ENCODE measurements at places on chromosomes 5 and 9.

DNA sequence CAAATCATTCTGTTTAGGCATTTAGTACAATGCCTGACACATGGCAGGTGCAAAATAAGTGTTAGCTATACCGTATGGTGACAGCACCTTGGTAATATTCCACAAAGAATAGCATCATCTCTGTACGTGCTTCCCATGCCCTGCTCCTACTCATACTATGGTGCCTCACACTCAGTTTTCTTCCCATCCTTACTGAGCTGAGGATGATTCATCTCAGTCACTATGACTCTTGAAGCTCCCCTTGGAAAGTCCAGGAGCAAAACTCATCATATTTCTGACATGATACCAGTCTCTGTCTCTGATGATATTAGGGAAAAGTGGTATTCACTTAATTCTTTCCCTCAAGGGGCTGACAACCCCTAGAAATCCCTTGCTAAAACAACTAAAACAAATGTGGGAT lies 423.3 kb downstream of the EFNA5 start:
- DNase-seq: no peak
- no peak overlapping the region for H3K27ac ChIP-seq
- H3K27me3 ChIP-seq: no peaks in the 10 kb centered on the region

DNA sequence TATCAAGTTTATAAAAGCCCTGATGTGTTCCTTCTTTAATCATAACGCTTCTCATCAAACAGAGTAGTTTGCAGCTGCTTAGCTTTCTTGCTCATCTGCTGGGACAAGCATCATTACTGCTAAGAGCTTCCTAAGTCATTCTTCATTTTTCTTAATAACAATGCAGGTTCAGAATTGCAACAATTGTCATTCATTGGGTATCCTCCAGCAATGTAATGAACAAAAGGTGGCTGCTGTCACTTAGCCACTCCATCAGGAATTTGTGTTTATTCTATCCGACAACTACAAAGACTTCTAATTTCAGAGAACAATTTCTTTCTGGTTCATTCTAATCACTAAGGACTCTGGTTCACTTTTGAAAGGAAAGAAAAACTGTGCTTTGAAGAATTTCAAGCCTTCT lies 836.7 kb upstream of the CDH10 start:
- no peak for DNase-seq
- H3K27me3 ChIP-seq: no peaks in the 10 kb centered on the region
- H3K27ac ChIP-seq: no peak overlapping the region
- no peak overlapping the region for H3K4me3 ChIP-seq
- no peaks in the 10 kb centered on the region for H3K4me1 ChIP-seq
- no peaks in the 10 kb centered on the region for H3K36me3 ChIP-seq

DNA sequence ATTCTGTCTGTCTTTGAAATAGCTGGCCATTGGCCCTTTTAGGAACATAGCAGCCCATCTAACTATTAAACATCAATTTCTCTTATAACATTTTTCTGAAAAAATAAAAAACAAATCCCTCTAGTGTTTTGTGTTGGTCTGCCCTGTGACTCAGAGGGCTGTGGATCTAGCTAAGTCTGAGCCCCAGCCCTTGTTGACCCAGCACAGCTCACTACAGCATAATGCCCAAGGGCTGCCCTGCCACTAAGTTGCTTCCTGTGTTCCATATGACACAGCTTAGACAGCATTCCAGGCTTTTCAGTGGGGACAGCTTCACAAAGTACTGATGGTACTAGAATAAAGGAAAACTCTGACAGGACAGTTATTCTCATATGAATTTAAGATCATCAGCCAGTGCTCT lies 136.0 kb downstream of the SCAMP1 start:
- no peak overlapping the region for H3K4me3 ChIP-seq
- peaks cover 14% of the 10 kb centered on the region for H3K4me1 ChIP-seq
- H3K27ac ChIP-seq: no peak overlapping the region
- H3K36me3 ChIP-seq: no peaks in the 10 kb centered on the region
- no peaks in the 10 kb centered on the region for H3K27me3 ChIP-seq

- no peak overlapping the region for H3K4me3 ChIP-seq
- H3K4me1 ChIP-seq: peaks cover 3% of the 10 kb centered on the region
- no peak for DNase-seq
- H3K27ac ChIP-seq: no peak overlapping the region
- no peaks in the 10 kb centered on the region for H3K27me3 ChIP-seq
These were observed 291.3 kb downstream of the FBXL7 start for GRCh38 chr5:15791274-15791673.

DNA sequence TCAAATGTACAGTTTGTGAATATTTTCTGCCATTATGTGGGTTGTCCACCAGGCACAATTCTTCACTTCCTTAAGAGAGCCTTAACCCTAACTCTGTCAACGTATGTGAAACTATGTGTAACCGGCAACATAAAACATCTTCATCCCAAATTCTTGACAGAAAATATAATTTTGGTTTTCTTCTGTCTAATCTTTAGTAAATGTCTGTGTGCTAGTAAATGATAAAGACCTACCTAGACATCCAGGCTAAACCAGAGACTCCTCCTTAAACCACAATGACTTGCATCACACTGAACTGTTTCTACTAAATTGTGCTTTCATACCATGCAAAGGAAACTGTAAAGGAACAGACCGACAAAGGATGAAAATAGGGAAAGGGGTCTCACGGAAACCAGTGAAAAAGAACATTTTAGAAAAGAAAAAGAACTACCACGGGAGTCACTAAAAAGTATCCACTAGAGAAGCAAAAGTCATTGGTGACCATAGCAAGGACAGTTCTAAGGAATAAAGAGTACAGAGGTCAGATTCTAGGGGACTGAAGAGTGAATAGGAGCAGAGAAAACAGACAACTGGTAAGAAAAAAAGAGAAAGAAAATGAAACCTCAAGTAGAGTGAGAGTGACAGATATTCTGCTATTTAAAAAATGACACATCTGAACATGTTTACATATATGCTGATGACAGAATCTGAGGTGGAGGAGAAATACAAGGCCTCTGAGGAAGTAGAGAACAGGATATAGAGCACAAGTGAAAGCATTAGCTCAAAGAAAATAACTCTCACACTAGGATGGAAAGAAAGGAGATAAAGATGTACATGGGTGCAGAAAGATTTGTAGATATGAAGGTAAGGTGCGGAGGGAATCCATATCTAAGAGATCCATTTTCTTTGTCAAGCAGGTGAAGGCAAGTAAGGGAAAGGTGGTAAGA lies 49.4 kb downstream of the FNIP1 start:
- H3K4me1 ChIP-seq: peaks cover 9% of the 10 kb centered on the region
- no peak overlapping the region for H3K4me3 ChIP-seq
- no peak overlapping the region for H3K27ac ChIP-seq
- DNase-seq: no peak
- no peaks in the 10 kb centered on the region for H3K27me3 ChIP-seq

- DNase-seq: no peak
- H3K36me3 ChIP-seq: no peaks in the 10 kb centered on the region
- H3K4me3 ChIP-seq: no peak overlapping the region
- H3K4me1 ChIP-seq: no peaks in the 10 kb centered on the region
These were observed 76.2 kb downstream of the TSPAN17 start for GRCh38 chr5:176723440-176723839.

DNA sequence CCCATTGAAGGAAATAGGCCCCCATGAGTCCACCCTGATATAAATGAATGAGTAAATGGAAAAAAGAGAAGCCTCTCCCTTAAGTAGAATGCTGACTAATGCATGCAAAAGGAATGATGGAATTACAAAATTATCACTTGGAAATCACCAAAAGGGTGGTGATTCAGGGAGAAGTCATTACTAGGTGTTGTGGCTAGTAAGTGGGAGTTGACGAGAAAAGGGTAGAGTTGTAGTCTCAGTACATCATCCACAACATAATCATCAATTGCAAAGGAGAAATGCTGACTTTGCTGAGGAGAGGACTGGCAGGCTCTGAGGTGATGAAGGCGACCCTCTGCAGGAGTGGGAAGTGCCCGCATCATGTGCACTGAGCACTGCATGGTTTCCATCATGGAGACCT lies 201.5 kb upstream of the S1PR3 start:
- no peak for DNase-seq
- no peaks in the 10 kb centered on the region for H3K4me1 ChIP-seq
- H3K27me3 ChIP-seq: no peaks in the 10 kb centered on the region
- H3K27ac ChIP-seq: no peak overlapping the region

DNA sequence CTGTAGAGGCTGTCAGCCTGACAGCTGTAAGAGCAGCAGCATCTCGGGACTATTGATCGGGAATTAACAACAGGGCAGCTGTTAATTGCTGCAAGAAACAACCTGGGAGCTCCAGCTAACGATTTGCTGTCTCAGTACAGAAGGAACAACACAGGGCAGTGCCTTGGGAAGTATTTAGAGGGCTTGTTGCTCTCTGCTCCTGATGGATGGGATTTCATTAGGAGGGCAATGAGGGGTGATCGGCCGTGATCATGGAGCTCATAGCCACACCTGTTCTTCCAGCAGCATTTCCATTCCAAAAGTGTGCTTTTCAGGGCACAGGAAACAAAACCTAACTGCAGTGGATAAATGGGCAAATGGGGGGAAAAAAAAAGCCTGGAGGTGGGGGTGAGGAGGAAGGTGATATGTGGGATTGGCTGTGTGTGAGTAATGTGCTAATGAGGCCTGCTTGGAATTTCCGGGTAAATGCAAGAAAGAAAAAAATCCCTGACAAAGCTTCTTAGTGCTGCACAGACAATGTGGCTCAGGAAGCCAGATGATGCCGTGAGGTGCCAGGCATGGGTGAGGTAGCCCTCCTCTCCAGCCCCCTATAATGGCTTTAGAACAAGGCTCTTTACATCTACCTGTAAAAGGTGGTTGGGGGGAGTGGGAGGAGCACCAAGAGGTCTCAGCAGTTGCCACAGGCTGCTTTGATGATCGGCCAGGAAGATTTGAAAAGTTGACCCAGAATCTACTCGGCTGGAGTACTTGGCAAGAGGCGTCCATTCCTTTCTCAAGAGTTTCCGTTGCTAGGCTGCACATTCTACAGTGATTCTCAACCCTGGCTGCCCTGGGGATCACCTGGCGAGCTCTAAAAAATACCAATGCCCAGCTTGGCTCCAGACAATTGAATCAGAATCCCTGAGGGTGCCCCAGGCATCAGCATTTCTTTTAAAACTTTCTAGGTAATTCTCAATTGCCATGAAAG lies 139.5 kb upstream of the KLF9 start:
- H3K27me3 ChIP-seq: no peaks in the 10 kb centered on the region
- H3K36me3 ChIP-seq: no peaks in the 10 kb centered on the region
- peaks cover 15% of the 10 kb centered on the region for H3K4me1 ChIP-seq
- H3K4me3 ChIP-seq: no peak overlapping the region
- peak; percentile 67 for DNase-seq

- no peak overlapping the region for H3K27ac ChIP-seq
- no peaks in the 10 kb centered on the region for H3K4me1 ChIP-seq
- no peak overlapping the region for H3K4me3 ChIP-seq
- H3K36me3 ChIP-seq: peaks cover 14% of the 10 kb centered on the region
- no peaks in the 10 kb centered on the region for H3K27me3 ChIP-seq
These were observed 9.6 kb downstream of the SREK1IP1 start for GRCh38 chr5:64758901-64759300.

- H3K27ac ChIP-seq: no peak overlapping the region
- no peaks in the 10 kb centered on the region for H3K36me3 ChIP-seq
- H3K27me3 ChIP-seq: no peaks in the 10 kb centered on the region
- DNase-seq: no peak
These were observed 79.7 kb upstream of the ICE1 start for GRCh38 chr5:5342784-5343183.

DNA sequence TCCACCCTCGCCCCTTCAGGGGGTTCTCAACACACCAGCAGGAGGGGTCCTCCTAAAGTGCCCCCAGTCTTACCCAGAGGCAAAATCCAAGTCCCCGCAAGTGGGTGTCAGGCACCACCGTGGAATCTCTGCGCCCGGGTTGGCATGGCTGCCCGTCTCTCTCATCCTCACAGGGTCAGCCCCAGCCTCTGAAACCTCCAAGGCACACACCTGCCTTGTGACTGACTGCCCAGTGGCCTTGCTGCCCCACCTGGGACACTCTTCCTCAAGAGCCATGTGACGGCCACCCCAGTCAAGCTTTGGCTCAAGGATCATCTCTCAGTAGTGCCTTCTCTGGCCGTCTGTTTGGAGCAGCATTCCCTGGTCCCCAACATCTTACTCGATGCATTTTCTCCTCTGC lies 4.9 kb downstream of the FBP2 start:
- H3K27me3 ChIP-seq: no peaks in the 10 kb centered on the region
- H3K4me1 ChIP-seq: no peaks in the 10 kb centered on the region
- no peak overlapping the region for H3K27ac ChIP-seq
- H3K4me3 ChIP-seq: no peak overlapping the region
- no peak for DNase-seq
- no peaks in the 10 kb centered on the region for H3K36me3 ChIP-seq

DNA sequence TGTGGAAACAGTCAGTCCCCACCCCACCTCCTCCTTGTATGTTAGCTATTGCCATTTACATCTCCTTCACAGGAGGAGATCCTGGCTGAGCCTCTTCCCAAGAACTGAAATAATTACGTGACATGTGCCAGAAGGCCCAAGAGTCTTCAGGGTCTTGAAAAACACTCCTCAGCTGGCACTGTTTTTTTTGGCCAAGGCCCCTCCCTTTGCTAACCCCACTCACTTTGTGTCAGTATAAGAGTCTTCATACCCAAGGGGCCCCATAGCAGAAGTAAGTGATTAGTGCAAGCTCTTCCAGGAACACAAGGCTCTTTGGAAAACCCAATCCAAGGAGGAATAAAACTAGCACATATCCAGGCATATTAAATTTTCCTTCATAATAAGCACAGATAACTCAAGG lies 5.7 kb upstream of the LARP1 start:
- peaks cover 10% of the 10 kb centered on the region for H3K4me1 ChIP-seq
- no peak for DNase-seq
- no peak overlapping the region for H3K27ac ChIP-seq

GRCh38 chr5:4928409-4928808 lies 211.7 kb upstream of the ADAMTS16 start:
- no peaks in the 10 kb centered on the region for H3K36me3 ChIP-seq
- no peaks in the 10 kb centered on the region for H3K4me1 ChIP-seq
- H3K27me3 ChIP-seq: no peaks in the 10 kb centered on the region
- DNase-seq: no peak
- no peak overlapping the region for H3K27ac ChIP-seq

DNA sequence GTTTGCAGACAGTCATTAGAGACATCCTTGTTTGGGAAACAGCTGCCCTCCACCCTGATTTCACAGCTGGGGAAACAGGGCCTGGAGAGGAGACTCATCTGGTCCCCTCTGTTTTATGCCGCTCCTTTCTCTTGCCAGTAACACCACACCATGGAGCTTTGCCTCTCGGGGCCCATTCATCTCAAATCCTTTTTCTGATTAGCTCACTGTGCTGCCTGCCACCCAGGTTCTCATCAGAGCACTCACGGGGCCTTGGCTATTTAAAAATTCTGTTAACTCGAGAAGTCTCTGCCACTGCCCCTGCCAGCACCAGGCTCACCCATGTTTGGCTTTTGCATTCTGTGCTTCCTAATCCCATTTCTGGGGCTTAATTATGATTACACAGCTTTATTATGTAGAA lies 36.8 kb upstream of the C5orf58 start:
- no peak overlapping the region for H3K27ac ChIP-seq
- H3K27me3 ChIP-seq: no peaks in the 10 kb centered on the region
- no peak for DNase-seq
- H3K4me3 ChIP-seq: no peak overlapping the region
- no peaks in the 10 kb centered on the region for H3K36me3 ChIP-seq

Data from upper lobe of right lung (tissue), 1 donor.